HFF-Myc (cell line): ENCODE measurements at places on chromosomes 12 and 14.

DNA sequence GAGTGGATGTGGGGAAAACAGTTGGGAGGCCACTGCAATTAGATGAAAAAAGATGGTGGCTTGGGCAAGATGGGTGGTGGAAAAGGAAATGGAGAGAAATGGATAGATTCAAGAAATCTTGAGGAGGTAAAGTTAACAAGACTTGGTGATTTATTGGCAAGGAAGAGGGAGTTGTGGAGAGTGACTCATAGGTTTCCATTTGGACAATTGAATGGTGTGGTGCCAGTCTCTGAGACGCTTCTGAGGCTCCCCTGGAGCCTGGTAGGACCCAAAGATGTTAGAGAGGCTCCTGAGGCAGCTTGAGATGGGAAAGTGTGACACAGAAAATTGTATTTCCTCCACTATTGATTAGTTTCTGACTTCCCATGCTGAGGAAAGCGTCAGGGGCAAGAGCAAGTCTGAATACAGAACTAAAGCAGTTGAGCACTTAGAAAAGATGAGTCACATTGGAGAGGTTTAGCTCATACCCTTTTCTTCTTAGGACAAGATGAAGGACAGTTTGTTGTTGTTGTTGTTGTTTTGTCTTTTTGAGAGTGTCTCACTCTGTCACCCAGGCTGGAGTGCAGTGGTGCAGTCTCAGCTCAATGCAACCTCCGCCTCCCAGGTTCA, 4.5 kb downstream of the PRPF40B start:
- no peak for DNase-seq

GRCh38 chr14:89134640-89135039, 282.4 kb downstream of the FOXN3 start:
- DNase-seq: no peak

- peak; percentile 15 for DNase-seq
These were observed 19.6 kb downstream of the TMPRSS12 start for GRCh38 chr12:50862316-50862715.

GRCh38 chr12:66405395-66405794, 103.1 kb downstream of the HELB start:
- no peak for DNase-seq

- DNase-seq: no peak
These were observed 13.8 kb downstream of the GXYLT1 start for GRCh38 chr12:42130672-42131402.

DNA sequence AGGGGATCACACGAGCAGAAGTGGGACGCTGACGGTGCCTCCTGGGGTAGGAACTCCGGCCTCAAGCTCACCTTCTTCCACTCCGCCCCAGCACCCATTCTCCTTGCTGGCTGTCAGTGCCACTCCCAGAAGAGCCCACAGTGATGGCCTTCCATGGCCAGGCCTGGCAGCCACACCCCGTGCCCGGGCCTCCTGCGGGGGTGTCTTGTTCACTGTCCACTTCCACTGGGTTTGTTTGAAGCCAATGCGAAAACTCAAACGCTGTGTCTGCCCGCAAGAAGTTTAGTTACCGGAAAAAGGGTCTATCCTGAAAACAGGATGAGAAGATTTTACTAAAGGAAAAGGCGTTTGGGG, 38.1 kb downstream of the CCDC88C start:
- DNase-seq: no peak

DNA sequence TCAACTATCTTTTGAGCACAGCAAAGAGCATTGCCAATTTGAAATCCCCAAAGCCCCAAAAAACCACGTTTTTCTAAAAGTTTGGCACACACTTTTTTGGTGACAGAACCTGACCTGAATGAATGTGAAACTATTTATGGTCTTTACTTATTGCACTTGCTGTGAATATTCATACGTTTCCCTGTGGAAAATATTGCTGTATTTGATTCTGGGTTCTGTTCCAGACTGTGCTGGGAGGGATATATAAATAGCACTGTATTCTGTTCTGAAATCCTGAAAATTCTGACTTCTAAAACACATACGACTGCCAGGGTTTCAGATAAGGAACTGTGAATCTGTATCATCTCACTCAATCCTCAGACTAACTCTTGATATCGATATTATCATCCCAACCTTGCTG, 35.1 kb downstream of the NR1H4 start:
- no peak for DNase-seq

DNA sequence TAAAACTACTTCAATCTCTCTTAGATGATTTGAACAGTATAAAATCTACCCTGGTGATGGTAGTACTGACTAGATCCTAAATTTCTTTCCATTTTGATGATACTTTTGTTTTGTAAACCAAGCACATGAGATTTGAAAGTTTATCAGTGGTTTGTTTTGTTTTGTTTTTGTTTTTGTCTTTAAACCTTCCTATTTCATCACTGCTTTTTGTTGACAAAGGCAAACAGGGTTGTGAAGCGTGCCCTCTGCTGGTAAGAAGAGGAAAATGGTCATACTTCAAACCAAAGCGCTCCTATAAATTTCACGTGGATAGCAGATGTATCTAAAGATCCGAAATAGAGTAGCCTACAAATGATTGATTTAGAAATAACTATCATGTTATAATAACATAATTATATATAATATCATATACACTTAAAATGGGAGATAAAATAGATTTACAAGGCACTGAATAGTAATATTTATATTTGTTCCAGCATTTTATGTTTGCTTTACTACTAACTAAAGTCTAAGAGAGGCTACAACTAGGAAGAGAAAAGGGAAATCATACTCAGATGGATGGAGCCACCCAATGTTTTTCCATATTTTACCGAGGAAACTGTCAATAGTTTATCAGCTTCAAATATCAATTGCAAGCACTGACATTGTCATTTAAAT, 254.0 kb upstream of the USP15 start:
- DNase-seq: peak; percentile 22

GRCh38 chr12:49675137-49675536, 32.1 kb downstream of the FMNL3 start:
- no peak for DNase-seq

- no peak for DNase-seq
These were observed 79.1 kb upstream of the EEA1 start for GRCh38 chr12:93008044-93008778.

- no peak for DNase-seq
These were observed 43.7 kb downstream of the TESPA1 start for GRCh38 chr12:54940727-54941315.

- no peak for DNase-seq
These were observed 38.3 kb downstream of the RAD51B start for GRCh38 chr14:67857778-67858350.

- no peak for DNase-seq
These were observed 4.2 kb downstream of the ERO1A start for GRCh38 chr14:52690983-52691760.

- no peak for DNase-seq
These were observed 72.3 kb upstream of the DHRS4 start for GRCh38 chr14:23881282-23881681.

GRCh38 chr12:55935738-55936151, 4.8 kb downstream of the DGKA start:
- DNase-seq: no peak

DNA sequence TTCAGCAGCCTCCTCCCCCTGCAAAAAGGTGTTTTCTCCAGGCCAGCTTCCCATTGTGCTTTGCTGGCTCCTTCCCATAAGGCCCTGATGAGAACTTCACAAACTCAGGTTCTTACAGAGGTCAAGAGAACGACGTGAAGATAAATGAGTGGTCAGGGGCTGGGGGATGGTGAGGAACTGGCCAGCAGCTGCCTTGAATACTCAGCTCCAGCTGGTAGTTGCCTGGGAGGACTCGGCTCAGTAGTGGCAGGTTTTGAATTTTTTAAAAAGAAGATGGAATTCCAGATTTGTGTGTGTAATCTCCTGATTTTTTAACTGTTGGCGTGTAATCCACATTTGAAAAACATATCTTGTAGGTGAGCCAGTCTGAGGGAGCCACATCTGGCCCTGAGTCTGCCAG, 5.9 kb downstream of the DDX55 start:
- no peak for DNase-seq

- DNase-seq: no peak
These were observed 353.0 kb upstream of the TMTC1 start for GRCh38 chr12:30136696-30137095.

GRCh38 chr12:125122668-125123067, 57.4 kb downstream of the AACS start:
- no peak for DNase-seq

DNA sequence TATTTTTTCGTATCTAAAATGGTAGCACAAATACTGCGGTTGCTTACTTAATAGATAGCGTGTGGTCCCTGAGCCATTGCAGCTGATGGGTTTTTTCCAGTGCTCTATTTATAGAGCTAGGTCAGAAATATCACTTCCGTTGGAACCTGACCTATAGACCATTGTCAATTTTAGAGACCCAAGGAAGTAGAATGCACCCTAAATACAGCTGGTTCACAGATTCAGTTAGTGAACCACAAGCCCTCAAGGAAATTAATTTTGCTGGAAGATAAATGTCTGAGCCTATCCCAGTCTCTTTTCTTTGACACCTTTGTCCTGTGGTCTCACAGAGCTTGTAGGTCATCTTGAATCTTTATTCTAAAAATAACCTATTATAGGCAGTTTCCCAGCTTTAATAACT, 391.0 kb downstream of the ZFP36L1 start:
- no peak for DNase-seq

DNA sequence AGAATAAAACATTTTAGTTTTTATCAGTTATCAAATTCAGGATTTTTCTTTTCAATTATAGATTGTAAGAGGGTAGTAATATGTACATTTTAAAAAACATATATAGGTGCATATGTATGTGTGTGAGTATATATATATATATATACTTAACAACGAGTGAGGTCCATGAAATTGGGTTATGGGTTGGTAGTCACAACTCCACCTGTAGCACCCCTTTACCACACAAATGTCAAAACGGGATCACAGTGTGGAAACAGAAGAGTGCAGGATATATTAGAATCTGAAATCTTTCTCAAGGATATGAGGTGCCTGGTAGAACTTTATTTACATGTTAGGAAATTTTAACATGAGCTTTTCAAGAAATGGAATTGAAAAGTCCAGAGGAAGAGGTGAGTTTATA, 31.3 kb downstream of the MIA2 start:
- no peak for DNase-seq

GRCh38 chr12:64782191-64782876, 23.1 kb upstream of the GNS start:
- DNase-seq: no peak

GRCh38 chr14:23285530-23286019, 357 bp downstream of the HOMEZ start:
- no peak for DNase-seq

DNA sequence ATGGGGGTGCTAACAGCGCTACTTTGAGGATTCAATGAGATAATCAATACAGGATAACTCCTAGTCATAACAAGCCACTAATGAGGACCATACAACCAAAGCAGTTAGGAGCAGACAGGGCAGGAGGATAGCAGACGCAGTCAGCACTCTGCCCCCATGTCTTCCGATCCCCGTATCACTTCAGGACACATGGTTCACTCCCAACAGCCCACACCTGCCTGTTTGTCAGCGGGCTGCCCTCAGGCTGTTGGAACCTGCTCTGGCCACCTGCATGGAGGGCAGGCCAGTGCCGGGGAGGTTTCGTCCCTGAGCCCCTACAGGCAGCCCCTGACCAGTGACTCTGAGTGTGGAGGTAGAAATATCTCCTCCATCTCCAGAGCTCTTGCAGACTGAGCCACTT, 37.1 kb upstream of the LTBP2 start:
- DNase-seq: no peak

DNA sequence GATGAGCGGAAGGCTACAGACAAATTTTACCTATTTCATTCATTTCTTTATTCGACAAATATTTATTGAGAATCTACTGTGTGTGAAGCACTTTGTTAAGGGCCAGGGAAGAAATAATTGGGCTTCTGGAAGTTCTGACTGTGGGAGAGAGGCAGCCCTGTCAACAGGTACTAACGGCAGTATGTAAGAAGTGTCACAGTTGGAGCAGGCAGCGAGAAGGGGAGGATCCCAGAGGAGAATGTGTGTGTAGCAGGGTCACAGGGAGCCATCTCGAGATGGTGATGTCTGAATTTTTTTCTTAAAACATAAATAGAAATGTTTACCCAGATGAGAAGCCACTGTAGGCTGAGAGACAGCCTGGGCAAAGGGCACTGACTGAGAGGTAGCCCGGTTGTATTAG, 163.3 kb upstream of the SLC38A2 start:
- DNase-seq: no peak

- no peak for DNase-seq
These were observed at the start of gene PALS1 for GRCh38 chr14:67241411-67242167. Gene PALS1 (plus strand): TSS chr14:67241435. CDS start chr14:67279171, 37,736 bp downstream.

DNA sequence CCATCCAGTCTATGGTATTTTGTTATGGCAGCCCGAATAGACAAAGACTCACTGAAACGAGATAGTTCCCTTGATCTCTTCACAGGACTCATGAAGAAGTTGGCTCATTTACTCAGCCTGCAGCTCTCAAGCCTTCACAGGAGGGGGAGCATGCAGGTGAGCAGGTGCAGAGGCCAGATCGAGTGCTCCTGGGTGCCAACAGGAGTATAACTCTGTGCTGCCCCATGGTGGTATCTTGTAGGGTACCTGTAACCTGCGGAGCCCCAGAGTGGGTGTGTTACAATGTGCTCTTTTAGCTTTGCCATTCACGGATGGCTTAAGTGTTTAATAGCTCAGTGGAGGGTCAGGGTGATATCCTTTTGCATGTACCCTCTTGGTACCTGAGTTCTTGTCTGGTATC, 159.5 kb downstream of the METTL25 start:
- DNase-seq: no peak

DNA sequence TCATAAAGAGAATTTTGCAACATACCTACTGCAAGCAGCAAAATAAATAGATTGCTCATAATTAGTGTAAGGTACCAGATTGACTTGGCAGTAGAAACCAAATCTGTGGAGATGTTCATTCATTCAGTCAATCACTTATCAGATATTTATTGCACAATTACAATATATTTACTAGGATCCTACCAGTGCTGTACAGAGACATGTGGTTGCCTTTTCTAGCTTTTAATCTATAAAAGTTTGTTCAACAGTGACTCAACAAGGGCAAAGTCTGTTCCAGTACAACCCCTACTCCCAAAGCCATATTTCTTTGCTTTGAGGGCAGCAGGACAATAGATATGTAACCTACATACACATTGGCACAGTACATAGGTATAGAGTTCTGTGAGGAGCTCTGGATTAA, 27.3 kb downstream of the ABCD2 start:
- DNase-seq: no peak

DNA sequence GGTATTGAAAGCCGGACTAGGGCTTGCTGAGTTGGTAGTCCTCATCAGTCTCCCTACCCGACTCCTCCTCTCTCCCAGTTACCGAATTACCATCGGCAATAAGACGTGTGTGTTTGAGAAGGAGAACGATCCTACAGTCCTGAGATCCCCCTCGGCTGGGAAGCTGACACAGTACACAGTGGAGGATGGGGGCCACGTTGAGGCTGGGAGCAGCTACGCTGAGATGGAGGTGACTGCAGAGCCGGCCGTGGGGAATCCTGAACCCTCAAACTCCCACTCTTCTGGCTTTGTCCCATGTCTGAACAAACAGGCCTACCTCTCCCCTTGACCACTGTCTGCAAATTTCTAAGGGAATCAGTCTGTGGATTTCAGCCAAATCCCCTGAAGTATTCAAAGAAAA, 82.9 kb downstream of the ACACB start:
- DNase-seq: no peak
